Peyer's patch (tissue), 4 donors: ENCODE measurements at places on chromosomes 2 and 18.

DNA sequence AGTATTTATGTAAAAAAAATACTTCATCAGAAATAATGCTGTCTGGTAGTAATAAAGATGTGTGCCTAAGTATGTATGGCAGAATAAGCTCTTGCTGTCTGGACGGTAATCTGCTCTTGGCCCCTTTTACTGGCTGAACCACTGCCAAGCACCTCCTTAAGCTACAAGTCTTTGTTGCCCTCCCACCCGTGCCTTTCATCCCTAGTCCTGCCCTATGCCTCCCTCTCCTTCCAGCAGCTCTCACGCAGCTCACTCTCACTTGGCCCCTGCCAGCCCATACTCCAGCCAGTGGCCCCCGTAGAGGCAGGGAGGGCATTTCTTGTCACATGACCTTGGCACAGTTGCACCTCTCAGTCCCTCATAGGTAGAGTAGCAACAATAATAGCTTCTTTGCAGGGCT is 54.5 kb upstream of the NPAS2 start:
- DNase-seq: no peak

DNA sequence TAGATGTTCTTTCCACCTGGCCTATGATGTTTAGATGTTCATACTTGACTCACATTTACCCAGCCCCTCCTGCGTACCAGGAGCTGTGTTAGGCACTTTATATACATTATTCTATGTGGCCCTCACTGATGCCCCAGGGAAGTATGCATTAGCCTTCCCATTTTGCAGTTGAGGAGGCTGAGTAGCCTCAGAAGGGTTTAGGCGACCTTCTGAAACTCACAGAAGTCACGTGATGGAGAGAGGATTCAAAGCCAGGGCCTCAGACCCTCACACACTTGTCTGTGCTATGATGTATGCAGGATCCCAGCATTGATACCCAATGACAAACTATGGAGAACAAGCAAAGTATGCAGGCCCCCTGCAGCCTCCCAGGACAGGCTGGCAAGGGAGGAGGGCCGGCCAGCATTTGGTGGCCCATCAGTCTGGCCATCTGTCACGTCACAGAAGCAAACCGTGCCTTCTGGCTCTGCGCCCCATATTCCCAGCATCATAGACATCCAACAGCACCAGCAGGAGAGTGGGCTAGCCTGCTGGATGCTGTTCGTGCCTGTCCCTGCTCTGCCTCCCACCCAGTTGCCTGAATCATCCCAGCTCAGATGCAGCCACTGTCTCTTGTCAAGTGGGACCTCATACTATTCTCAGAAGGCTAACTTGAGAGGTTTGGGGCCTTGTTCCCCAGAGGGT is 33.6 kb downstream of the EHD3 start:
- no peak for DNase-seq

GRCh38 chr2:102891296-102891695 is 129.5 kb downstream of the TMEM182 start:
- DNase-seq: no peak

DNA sequence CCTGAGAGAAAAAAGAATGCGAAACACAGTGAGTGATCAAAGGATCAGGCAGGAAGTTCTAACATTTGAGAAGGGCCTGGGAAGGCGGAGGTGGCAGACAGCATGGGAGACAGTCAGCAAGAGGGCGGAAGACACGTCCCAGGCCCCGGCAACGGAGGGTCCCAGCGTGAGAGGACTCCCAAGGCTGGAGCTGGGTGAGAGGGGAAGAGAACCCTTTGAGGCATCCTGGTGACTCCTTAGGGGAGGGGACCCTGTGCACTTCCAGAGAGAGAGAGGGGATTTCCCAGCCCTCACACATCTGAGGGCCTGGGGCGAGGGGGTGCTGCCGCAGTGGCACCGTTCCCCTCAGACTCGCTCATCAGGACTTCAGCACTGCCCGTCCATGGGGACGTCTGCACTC is 133.4 kb downstream of the RTP5 start:
- DNase-seq: no peak

GRCh38 chr2:120867290-120868241 is 131.9 kb downstream of the GLI2 start:
- peak; percentile 66 for DNase-seq

- no peak for DNase-seq
These were observed 131.5 kb downstream of the UXS1 start for GRCh38 chr2:106062627-106063026.

DNA sequence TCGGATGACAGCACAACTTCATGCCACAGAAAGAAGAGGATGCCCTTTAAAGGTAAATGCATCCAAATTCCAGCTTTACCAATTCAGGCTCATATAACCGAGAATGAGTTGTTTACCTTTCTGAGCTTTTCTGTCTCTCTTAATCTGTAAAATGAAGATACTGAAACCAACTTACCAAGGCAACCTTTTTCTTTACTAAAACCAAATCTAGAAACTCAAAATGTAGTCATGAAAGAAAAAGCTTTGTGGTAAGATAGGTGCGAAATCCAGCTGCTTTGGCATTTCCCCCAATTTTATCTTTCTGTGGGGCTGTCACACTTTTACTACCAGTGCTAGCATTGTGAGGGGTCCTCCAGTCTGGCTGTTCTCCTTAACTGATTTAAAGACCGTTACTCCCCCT is 240.4 kb downstream of the IKZF2 start:
- no peak for DNase-seq
